ENCODE measurements at places on chromosomes 3 and 15.

DNA sequence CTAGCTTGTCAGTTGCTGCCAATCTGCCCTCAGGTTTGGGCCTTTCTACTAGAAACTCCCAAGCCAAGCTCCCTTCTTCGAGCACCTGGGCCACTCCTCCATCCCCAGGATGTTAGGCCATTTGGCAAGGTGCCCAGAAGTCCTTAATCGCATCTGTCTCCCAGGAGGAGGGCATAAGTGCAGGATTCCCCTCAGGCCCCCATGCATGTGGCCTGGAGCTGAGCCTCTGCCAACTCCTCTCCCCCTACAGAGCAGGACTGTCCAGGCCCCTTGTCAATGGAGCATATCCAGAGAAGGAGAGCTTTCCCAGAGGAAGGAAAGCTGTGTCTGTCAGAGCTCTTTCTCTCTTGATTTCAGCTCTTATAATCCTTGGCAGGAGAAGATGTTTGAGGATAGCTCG, 182.6 kb upstream of the ROPN1 start:
- no peak for DNase-seq

DNA sequence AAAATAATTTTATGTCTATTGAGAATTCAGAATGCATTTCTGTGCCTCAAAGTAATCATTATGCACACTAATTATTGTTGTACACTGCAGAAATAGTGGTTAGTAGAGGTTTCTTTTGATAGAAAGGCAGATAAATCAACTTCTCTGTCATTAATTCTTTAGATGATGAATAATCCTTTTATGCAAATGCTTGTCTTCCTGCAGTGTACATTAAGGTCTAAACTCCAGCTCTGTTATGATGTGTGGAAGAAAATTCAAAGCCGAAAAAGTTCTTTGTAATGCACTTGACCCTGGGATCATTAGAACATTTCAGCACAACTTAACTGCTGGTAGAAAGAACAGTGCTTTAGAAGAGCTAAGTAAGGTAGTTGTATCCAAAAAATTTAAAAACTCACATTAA, 353.0 kb downstream of the NLGN1 start:
- DNase-seq = no peak

DNA sequence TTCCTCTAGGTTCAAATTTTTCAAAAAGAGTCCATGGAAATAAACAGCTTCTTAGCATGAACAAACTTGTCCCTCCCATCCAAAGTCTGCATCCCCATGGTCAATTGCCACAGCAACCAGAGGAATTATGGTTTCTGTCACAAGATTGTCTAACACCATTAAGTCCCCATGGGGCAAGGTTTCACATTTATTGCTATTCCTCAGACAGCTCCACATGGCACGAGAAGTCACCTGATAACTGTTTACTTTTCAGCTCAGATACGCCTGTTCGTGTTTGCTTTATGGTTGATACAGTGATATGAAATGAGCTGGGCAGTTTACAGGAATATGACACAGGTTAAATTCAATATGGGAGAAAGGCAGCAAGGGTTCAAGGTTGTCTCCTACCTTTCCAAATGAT, 37.9 kb upstream of the MUC13 start:
- no peak for DNase-seq

DNA sequence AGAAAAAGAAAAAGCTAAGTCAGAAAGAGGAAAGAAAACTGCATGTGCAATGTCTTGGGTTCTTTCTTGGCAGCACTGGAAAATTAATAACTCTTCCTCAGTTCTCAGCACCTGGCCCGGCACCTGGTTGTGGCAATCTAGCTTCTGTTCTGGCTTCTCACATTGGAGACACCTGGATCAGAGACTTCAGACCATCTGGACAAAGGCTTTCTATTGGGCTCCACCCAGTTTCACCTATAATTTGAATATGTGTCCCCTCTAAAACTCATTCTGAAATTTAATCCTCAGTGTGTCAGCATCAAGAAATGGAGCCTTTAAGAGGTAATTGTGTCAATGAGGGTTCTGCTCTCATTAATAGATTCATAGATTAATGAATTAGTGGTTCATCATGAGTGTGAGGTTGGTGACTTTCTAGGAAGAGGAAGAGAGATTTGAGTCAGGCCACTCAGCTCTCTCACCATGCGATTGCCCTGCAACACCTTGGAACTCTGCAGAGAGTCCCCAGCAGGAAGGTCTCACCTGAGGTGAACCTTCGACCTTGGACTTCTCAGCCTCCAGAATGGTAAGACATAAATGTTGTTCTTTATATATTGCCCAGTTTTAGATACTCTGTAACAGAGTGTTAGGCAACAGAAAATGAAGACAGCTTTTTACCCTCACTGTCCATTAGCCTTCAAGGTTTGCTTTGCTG, 679.9 kb downstream of the NTRK3 start:
- DNase-seq = no peak

GRCh38 chr15:45111390-45112142, 2.4 kb downstream of the DUOX2 start:
- no peak for DNase-seq

DNA sequence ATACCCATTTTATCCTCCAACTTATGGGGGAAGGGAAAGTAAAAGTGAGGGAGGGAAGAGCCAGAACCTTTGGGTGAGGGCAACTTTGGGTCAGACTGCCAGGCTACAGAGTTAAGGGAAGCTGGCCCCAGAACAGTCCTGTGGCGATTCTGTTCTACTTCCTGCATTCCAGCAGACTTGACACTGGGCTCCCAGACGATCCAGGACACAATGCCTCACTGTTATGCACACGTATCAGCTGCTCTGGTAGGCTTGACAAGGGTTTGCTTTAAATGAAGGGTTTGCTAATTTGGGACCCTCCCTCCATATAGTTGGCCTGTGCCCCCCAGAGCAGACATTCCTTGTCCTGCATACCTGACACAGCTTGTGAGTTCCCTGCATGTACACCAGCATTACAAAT, 10.7 kb downstream of the GORASP1 start:
- DNase-seq = no peak

DNA sequence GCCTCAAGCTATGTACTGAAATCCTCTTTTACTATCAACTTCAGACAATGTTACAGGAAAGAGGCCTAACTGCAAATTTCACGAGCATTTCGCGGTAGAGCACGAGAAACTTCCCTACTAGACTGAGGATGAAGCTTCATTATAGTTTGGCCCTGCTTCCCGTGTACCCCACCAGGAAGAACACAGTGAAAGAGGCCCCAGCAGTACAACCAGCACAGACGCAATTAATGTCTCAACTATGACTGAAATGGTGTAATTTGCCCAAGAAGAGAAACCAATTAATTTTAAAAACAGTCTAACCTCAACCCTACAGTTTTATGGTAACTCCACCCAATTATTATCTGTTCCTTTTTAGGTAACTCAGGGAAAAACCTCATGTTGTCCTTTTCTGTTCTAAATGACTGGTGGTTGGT, 12.1 kb downstream of the CHSY1 start:
- DNase-seq = no peak

DNA sequence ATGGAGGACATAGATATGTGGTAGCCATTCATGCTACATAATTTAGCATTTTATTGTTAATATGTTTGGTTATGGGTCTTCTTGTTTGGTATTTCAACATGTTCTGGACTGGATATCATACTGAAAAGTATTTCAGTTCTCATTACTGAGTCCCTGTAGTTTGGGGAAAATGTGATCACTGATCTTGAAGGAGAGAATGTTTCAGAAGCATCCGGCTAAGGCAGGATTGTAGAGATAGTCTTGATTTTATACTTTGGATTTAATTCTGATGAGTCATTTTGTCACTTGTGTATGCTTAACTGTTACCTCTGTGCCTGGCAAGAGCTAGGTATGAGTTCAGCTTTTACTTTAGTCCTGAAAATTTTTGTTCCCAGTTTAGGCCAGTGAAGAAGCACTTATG, 7.1 kb downstream of the CHD2 start:
- DNase-seq = no peak

Measured in stimulated activated CD4-positive, alpha-beta T cell treated with anti-CD3 and anti-CD28 coated beads, Interleukin-1b, Interleukin-23, amount 100 ng/mL, for 4 hours (primary cell).